ENCODE measurements at places on chromosomes 13 and 19. TPM values are rescaled to one million over a fixed set of nuclear protein-coding genes. Genes with fewer than 3 reads are reported as not detected.
A peak's percentile ranks its signal among the peaks of the same experiment; 100 is the strongest.

Gene ZNF66
- polyA plus RNA-seq, result 3.3 TPM

Gene ASF1B
- 8.6 TPM for polyA plus RNA-seq

Gene ZNF548
- polyA plus RNA-seq, result 15.6 TPM

Gene ANKLE1
- polyA plus RNA-seq, result 1.6 TPM

Gene SYT5
- 0.13 TPM for polyA plus RNA-seq

Gene ANKRD24
- 1.6 TPM for polyA plus RNA-seq

Gene SBK3
- 0.15 TPM for polyA plus RNA-seq

- DNase-seq, result peak; percentile 95
Measured at GRCh38 chr19:47225746-47226425, 5.1 kb downstream of the BBC3 start.

DNA sequence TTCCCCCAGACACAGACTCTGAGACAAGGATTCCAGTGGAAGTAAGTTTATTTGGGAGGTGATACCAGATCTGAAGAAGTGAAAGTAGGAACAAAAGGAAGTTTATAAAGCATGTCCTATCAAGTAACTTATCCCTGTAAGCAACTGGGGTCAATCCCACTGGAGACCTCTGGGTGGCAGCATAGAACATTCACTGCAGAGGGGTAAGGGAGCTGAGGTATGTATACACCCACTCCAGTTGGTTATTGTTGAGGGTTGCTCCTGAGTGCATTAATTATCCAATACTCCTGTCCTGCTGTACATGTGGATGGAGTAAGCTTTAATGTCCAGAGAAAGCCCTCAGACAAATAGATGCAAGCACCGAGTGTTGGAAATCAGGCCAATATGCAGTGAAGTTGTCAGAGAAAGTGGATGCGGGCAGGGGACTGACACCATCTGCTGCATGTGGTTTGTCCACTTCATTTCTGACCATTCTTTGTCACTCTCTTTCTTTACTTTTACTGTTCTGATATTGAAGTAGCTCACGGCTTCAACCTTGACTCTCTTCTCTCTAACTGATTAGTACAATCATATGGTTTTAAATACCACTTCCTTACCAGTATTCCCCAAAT is 46.7 kb downstream of the NOTCH3 start:
- no peak for DNase-seq

DNA sequence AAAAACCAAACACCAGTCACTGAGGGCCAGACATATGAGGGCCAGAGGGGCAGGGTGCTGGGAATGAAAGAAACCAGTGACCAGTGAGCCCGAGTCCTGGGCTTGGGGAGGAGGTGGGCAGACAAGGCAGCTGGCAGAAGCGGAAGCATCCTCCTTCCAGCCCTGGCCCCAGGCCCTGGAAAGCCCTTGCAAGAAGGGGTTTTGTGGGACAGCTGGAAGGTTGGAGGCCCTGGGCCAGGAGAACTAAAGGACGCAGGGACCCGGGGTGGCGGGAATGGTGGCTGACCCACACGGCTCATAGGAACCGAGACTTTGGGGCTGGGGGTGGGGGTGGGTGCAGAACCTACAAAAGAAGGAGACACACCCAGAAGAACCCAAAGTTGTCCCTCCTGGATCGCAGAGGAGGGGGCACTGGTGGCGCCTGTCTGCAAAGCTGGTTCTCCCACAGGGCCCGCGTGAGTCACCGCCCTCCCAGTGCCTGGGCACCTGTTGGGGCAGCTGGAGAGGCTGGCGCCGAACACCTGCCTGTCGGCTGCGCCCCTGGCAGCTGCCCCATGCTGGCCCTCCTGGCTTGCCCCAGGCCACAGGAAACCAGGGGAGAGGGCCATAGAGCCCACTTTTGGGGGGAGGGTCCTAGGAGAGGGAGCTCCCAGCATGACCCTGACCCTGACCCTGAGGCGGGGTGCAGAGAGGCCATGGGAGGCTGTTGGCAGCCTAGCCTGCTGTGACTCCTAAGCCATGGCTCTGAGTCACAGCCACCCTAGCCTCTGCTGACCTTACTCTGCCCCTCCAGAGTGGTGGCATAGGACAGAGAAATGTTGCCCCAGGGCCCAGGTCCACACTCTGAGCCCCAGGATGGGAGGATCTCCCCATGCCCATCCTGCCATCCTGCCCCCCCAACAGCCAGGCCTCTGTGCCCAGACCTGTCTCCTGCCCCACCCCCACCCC is 802 bp downstream of the DMPK start:
- no peak for DNase-seq

DNA sequence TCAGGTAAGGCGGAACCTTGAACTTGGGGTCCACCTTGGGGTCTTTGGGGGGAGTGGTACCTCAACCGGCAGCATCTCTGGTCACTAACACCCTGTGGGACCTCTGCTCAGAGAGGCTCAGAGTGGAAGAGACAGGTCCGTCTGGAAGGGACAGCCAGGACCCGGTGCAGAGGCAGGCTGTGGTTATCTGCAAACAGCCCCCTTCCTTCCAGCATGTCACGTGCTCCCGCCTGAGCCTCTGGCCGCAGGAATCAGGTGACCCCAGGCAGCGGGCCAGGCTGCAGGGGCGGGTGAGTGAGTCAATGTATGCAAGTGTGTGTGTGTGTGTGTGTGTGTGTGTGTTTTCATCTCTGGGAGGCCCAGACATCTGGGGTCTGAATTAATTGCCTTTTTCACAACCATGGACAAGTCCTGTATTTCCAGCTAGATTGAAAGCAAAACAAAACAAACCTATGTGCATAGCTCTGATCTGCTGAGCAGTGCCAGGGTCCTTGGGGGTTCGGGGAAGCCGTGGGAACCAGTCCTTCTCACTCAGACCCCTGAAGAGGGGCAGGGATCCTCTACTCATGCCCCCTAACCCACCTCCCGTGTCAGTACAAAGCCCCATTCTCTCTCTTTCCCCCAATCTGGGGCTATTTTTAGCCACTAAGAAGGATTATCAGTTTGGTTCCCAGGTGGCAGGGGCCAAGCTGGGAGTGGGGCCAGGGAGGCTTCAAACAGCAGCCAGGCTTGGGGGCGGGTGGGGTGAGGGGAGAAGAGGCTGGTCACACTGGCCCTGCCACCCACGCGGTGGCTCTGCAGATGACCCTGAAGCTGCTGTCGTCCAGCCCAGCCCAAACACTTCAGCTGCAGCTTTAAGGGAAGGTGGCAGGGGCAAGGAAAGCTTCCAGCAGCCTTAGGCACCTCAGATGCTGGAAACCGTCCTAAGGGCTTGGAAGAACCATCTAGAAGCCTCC is 31.4 kb downstream of the CERS4 start:
- peak; percentile 85 for DNase-seq

- no peak for DNase-seq
Measured at GRCh38 chr13:41315443-41316047, 4.5 kb downstream of the NAA16 start.

DNA sequence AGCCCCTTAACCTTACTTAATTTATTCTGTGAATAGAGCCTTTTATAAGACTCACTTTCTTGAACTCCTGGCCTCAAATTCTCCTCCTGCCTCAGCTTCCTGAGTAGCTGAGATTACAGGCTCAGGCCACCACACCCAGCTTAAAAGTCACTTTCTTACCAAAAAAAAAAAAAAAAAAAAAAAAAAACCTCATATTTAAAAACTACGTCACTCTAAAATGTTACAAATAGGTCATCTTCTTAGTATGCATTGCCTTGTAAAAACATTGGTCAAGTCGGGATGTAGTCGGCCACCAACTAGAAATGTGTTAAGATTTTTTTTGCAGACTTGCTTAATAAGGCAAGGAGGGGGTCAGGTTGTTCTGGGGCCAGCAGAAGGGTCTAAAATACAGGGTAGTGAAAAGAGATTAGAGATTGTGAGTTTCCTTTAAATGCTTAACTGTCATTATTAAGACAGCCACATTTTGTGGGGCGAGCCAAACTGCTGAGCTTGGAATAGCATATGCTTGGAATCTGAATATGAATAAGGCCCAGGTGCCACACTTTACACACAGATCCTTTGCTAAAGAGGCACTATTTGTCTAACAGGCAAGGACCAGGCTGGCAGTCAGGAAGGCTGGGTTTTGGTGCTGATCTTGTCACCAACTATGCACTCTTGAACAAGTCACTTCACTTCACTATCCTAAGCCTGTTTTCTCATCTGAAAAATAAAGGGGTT is 16.5 kb upstream of the IL17D start:
- no peak for DNase-seq

DNA sequence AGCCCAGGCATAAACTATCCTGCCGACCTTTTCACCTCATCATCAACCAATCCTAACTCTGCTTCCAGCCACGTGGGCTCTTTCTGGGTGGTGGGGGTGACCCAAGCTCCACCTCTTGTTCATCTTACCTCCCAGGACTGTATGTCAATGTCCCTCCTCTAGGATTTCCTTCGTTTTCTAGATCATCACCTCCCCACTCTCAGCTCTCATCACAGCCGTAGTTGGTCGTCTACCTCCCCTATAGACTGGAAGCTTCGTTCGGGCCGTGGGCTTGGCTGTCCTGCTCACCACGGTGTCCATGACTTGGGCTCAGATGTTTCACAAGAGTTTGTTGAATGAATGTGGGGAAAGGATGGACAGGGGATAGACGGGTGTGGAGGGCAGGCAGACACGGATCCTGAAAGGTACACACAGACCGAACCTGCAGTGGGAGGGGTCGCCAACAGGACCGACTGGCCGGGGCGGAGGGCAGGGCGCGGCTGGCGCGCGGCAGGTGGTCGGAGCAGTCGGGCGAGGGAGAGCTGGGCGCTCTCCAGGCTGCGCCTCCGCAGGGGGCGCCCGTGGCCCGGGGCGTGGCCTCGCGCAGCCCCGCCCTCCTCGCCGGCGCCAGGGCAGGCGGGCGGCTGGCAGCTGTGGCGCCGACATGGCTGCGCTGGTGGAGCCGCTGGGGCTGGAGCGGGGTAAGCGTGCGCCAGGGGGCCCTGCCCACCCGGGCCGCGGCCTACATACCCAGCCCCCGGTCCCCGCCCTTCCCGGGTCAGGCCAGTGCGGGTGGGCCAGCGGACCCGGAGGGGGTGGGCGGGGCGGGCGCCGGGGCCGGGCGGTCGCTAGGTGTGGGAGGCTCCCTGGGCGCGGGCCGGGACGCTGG is at the start of gene LIN7B:
LIN7B (plus strand) TSS at position 609 of the 868 bp plus-strand sequence; CDS start at position 644, 35 bp downstream.
- DNase-seq, result peak; percentile 78

DNA sequence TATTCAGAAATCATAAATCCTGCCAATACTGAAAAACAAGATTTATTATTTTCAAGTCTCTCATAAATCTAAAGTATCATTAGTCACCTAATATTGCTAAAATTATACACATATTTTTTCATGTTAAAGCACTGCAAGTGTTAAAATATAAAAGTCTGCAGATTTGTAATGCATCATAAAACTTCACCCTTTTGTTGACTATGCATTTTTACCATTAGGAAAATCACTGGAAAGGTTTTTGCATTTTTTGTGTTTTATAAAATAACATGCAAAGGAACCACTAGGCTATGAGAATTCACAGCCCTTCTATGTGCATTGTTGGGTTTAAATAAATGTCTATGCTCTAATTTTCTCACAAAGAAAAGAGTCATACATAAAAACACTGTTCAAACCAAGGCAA is 407.3 kb downstream of the DACH1 start:
- no peak for DNase-seq

GRCh38 chr19:5627395-5627904 is 4.6 kb downstream of the SAFB start:
- DNase-seq, result peak; percentile 36

DNA sequence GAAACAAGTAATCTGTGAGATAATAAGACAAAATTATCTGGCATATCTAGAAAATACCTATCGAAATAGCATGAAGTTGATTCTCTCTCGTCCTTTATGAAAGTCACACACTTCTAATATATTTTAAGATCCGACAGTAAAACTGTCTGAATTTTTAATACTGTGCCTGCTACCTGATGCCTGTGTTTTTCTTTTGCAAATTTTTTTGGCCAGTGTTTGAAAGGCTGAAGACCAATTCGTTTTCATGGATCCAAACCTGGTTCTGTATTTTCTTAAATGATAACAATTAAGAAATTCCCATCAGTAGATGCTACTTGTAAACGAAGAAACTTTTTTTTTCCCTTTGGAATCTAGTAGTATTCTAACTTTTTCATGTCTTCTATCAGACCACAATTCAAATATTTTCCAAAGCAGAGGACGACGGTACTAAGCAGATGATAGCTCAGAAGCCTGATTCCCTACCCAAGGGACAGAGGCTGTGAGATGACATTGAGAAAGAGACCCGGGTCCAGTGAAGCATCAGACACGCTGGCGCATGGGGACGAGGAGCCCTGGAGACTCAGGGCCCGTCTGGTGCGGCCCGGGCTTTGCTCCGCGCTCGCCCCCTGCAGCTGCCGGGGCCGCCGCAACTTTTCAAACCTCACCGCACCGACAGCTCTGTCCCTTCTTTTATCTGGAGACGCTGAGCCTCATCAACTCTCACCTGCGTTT is 49.5 kb upstream of the PABPC3 start:
- DNase-seq, result no peak
